Epithelial cell of proximal tubule (primary cell): ENCODE measurements at places on chromosomes 2 and 18. TPM values are rescaled to one million over a fixed set of nuclear protein-coding genes. Genes with fewer than 3 reads are reported as not detected.

Gene TUBA3E
- total RNA-seq: not detected in 2 replicates

Gene TTN
- 0.12 TPM in 1 of 2 replicates, not detected in the other for total RNA-seq

Gene RPRM
- not detected in 2 replicates for total RNA-seq

Gene OXER1
- total RNA-seq: 0.07 TPM in 1 of 2 replicates, not detected in the other

Gene TSGA10
- 2.4 and 2.5 TPM in 2 replicates for total RNA-seq

Gene HOXD1
- 9.3 and 10.2 TPM in 2 replicates for total RNA-seq

Gene LOXHD1
- total RNA-seq: not detected in 2 replicates

Gene CCDC141
- total RNA-seq: not detected in 2 replicates

Gene CDH20
- total RNA-seq: not detected in 2 replicates

GRCh38 chr2:127950264-127950663, 64.5 kb upstream of the AMMECR1L start:
- DNase-seq: no peak

DNA sequence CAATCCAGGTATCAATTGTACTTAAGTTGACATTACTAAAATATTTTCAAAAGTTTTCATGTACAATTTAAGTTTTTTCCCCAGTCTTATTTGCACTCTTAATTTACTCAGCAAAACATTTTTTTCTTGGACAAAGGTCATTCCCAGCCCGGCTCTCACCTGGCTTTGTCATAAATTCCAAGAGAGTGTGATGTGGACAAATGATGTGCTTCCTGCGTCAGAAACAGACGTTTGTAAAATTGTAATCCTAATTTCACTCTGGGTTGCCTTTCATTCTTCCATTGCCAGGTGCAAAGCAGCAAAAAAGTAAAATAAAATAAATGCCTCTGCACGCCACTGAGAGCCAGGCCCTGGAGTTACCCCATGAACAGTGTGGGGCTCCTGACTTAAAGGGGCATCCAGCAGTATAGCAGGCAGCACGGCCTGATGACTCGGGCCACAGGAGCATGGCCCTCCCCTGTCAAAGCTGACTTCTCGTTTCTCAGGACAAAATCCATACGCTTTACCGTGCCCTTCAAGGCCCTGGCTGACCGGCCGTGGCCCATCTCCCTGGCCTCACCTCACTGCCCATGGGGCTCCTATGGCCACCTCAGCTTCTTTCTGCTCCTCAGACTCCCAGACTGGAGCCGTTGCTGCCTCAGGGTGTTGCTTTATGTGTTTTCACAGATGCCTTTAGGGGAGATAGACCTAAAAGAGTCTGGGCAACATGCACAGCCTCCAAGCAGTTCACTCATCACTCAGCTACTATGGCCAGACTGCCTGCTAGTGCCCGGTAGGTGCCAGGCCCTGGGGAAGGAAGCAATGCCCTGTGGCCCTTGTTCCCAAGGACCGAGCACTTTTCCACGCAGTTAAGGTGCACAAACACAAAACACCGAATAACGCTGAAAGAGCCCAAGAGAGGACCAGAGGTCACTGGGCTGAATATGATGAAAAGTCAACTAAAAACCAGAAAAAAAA, 7.6 kb upstream of the TMEM185B start:
- DNase-seq: no peak

GRCh38 chr2:152175012-152175367, 573 bp downstream of the STAM2 start:
- DNase-seq: no peak

DNA sequence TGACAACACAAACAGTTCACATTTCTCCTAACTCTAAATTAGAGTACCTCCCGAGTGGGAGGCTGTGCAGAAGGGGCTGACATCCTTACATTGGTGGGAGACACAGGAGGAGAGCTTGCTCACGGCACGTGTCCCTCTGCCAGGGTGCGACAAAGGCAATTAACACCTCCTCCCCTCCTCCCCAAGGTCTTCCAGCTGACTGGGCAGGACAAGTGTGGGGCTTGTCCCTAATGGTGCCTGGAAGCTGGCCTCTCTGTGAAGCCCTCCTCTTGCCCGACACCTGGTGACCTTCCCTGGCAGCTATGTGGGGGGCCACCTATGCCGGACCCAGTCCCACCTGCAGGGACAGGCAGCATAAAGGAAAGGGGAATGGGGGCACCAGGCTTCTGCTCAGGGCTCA, 57.0 kb downstream of the FAM168B start:
- no peak for DNase-seq

DNA sequence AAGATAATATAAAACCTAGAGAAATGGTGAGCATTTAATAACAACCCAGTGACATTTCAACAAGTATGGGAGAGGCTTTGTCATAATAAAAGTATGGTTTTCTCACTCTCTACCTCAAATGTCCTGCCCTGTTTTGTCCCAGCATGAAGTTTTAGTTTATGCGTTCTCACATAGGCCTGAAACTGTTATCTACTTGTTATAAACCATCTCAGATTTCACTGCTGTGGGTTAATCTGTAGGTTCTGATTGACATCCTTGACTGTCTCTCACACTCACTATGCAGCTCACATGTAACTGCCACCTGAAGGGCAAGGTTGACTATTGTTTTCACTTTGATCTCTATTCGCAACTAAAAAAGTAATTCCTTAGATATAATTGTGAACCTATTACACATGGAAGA, 44.9 kb downstream of the ZEB2 start:
- no peak for DNase-seq

DNA sequence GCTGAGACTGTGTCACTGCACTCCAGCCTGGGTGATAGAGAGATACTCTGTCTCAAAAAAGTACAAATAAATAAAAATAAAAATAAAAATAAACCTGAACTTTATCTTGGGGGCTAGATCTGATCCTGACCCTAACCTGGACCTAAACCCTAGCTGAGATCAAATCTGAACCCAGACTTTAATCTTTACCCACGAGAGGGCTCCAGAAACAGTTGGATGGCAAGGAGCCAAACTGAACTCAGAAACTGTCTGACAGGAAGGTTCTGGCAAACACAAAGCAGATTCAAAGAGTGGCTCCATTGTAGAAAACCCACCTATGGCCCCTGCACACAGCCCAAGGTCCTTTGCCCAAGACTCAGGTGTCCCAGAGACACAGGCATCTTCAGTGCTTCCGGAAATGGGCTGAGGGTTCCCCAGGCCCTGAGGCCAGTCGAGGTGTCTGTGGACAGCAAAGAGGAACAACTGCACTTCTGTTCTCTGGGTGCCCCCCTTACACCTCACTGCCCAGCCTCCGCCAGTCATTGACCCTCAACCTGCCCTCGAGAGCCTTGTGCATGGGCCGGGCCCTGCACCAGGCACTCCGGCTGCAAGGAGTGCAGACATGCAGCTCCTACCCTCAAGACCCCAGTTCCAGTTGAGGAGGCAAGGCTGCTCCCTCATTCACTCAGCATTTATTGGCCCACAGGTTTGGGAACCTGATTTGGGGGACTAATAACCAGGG, 95.2 kb downstream of the TFCP2L1 start:
- no peak for DNase-seq

DNA sequence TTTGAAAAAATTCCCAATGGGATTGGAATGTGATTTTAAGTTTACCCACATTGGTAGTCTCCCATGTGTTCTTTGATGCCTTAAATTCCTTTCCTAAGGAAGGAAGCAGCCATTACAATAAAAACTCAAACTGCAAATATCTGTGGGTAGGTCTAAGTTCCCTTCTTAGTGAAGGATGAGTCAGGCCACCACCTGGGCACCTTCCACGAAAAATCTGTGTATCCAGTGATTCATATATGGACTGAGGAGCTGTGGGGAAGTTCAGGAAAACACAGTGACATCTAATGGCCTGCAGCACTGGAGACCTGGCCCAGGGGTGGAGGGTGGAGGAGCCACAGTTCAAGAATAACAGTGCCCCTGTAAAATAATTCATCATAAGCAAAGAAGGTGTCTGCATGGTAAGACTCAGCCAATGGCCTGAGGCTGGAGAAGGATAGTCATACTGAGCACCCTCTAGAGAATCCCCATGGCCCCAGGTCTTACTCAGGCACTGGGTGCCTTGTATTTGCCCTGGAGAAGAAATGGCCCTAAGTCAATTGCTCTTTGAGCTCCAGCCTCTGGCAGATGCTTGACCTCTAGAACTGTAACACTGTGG, 248.6 kb downstream of the SP3 start:
- no peak for DNase-seq

DNA sequence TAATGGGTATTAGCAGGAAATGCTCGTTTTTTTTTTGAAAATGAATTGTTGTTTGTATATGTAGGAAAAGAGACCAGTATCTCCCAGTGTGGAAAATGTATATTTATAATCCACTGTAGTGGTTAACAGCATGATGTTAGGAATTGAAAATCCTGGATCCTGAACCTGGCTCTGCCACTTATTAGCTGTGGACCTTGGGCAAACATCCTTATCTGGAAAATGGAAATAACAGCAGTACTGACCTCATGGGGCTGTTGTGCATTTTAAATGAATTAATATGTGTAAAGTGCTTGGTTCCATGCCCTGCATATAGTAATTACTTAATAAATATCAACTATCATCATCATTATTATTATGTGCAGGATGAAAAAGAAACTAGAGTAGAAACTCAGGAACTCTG, 251.3 kb downstream of the CDCA7 start:
- DNase-seq: no peak

DNA sequence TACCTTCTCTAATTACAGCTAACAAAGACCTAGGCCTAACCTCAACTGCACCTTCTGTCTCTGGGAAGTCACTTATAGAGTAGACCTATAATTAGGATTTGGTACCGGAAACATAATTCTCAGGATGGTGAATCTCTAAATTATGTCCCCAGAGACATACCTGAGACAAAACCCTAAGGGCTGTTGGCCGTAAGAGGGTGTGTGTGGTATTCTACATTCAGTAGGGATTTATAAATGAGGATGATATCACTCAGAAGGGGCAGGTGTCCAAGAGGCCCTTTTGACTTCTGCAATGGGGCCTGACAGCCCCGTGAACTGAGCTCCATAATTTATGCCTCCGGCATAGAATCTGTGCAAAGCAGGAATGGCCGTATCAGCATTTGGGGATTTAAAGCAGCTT, 13.5 kb upstream of the DARS1 start:
- DNase-seq: no peak

- DNase-seq: no peak
Measured at GRCh38 chr18:79775441-79776221, 22.1 kb upstream of the KCNG2 start.

DNA sequence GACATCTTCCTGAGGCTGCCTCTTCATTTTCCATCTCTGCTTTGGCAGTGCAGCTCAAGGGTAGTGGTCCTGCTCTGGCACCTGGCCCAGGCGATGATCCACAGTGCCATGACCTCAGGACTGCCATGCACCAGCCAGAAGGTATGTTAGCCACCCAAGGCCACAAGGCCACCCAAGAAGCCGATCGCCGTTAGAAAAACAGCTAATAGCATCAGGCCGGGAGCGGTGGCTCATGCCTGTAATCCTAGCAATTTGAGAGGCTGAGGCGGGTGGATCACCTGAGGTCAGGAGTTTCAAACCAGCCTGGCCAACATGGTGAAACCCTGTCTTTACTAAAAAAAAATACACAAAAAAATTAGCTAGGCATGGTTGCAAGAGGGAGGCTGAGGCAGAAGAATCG, 28.4 kb upstream of the UGGT1 start:
- DNase-seq: no peak

DNA sequence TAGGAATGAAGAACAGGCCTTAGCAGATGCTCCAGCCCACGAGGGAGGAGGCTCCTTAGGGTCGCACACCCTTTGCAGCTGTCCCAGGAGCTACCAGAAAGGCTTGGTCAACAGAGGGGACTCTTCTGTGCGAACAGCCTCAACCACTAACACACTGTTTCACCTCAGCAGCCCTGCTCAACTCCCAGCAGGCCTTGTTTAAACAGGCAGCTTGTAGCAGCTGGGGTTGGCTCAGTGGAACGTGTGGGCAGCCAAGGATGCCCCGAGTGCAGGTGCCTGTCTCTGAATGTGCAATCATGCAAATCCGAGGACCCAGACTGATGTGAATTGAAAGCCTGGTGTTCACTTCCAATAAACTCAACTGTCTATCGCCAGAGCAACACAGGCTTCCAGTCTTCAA, 88.7 kb upstream of the CXCR4 start:
- DNase-seq: no peak

DNA sequence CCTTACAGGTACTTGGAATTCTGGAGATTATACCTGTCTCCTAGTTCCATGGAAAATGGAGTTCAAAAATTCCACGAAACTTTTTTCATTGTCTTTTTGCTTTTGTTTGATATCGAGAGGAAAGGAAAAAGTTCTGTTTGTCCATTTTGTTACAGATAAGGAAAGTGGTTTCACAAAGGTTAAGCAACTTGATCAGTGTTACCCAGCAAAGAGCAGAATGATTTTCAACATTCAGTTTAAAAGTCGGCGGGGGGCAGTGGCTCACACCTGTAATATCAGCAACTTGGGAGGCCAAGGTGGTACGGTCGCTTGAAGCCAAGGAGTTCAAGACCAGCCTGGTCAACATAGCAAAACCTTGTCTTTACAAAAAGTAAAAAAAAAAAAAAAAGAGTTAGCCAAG, 118.8 kb downstream of the LDLRAD4 start:
- DNase-seq: no peak

DNA sequence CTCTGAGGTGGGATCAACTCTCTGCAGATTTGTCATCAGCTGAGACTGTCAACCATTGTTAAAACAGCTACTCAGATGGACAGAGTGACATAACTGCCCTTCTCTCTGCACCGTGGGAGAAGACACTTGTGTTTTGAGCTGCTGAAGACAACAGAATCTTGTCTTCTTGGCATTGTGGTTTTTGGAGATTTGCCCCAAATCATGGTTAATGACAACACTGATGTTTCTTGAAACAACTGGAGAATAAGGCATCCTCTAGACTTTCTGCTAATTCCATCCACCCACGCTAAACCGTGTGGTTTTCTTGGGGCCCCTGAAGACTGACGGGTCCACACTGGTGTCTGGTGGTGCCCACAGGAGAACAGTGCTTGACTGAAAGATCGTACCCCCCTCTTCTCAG, 39.5 kb downstream of the SH3BP4 start:
- no peak for DNase-seq

DNA sequence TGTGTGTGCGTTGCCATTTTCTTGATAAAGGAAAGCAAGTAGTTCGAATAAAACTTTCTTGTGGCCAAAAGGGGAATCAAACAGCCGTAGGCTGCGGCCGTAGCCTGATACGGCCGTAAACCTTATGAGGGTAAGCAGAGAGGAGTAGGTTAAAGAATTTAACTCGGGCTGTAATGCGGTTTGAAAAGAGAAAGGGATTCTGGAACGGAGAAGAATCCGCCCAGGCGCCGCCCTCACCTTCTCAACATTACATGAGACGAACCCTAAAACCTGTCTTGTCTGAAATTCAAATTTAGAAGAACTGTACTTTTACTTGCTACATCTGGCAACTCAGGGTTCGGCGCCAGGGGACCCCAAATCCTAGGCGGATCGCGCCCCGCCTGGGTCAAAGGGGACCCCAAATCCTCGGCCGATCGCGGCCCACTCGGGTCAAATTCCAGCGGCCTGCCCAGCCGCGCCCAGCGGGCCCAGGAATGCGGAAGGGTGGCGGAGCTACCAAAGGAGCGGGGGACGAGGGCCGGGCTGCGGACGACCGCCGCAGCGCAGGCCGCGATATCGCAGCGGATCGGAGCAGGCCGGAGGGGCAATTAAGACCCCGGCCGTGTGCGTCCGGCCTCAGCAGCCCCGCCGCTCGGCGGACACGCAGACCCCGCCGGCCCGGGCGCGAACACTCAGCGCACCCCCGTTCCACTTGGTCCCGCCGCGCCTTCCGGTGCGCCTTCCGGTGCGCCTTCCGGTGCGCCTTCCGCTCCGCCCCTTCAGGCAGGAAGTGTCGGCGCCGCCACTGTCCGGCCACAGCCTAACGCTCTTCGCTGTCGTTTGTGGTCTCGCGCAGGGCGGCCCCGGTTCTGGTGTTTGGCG, at the start of gene MYL12B:
Gene MYL12B, plus strand, starts transcription at position 761 of the 861 bp plus-strand sequence. CDS start 10,766 bp downstream, outside the sequence.
- DNase-seq: no peak

GRCh38 chr18:56639104-56639381, 651 bp upstream of the TXNL1 start:
- no peak for DNase-seq
